ENCODE measurements at places on chromosomes 16 and 17.

GRCh38 chr17:27322026-27322425, 28.1 kb downstream of the WSB1 start:
- no peak for DNase-seq

DNA sequence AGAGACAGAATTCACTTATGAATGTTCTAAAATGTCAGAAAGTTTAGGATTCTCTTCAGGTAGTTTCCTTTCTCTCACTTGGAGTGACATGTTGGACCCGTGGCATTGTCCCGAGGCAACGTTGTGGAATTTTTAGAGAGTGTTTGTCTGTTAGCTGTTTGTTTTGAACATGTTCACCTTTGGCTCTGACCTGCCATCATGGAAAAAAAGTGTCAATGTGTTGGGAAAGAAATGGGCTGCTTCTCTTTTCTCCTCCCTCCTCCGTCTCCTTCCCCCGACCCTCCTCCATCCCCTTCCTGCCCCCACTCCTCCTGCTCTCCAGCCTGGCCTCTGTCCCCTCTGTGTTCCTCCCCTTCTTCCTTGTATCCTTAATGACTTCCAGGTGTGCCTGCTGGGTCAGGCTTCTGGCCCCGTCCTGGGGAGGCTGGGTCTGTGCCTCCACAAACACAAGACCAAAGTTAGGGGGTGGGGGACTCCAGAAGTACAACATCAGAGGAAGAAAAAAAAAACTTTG, 463.1 kb downstream of the MAF start:
- DNase-seq = no peak

DNA sequence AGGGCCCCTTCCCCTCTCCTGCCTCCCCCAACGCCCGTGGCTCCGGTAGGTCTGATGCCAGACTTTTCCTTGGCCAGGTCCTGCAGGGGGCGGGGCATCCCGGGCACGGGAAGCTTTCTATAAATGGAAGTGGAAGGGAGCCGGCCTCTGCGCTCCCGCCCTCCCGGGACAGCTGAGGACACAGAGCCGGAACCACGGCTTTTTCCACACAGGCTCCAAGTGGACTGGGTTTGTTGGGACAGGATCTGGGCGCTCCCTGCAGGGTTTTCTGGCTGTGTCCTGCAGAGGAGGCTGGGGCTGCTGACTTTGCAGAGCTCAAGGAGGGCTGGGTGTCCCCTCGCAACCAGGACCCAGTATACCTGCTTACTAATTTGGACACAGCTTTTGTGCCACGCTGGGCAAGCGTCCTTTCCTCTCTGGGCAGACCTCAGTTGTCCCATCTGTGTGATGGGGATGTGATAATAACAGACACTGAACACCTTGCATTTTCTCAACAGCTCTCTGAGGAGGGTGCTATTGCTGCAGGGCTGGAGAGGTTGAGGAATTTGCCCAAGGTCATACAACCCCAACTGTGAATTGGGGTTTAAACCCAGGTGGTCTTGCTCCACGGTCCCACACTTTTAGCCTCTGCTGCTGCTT, 1.8 kb downstream of the TNS4 start:
- DNase-seq = peak; percentile 91

DNA sequence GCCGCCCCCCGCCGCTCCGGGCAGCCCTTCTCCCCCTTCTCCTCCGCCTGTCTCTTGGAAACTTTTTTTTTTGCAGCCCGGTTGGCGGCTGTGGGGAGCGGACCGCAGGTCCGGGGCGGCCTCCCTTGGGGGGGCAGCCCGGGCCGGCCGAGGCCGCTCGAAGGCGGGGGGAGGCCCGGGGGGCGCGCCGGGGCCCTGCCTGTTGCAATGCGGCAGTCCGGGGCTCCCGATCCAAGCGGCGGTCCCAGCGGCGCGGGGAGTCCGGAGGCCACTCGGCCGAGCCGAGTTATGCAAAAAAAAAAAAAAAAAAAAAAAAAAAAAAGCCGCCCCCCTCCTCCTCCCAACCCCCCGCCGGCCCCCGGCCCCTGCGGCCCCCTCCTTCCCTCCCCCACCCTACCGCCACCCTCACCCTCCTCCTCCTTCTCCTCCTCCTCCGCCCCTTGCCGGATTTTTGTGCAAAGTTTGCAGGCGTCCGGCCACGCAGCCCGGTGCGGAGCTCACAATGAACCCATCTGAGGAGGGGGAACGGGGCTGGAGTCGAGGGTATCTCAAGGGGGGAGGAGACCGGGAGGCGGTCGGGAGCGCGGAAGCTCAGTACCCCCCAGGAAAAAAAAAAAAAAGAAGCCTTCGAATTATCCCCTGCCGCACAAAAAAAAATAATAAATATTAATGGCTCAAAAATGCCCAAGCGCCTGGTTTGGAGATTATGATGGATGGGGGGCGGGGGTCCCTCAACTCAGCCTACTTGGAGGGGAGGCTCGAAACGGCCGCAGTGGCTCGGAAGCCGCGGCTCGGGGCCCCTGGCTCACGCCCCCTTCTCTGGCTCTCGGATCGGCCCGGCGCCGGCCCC, at the start of gene ZNF423:
ZNF423 (minus strand) TSS at position 291 of the 850 bp plus-strand sequence. CDS start 338 bp downstream, outside the sequence.
- no peak for DNase-seq

- no peak for DNase-seq
Observed at GRCh38 chr17:61834610-61835009, 28.7 kb downstream of the BRIP1 start.

- peak; percentile 89 for DNase-seq
Observed at GRCh38 chr17:82217530-82218204, 5.0 kb upstream of the CCDC57 start.

DNA sequence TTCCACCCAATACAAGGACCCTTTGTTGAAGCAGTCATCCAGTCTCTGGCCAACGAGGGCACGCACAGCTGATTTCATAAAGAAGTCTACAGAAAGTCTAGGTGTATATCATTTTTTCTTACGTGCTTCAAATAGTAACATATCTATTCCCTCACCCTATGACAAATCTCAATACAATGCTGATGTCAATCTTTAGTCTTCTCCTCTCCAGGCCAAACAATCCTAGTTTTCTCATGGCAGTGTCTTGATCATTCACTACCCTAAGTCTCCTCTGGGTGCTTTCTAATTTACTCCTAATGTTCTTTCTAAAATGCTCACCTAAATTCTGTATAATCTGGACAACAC, 92.6 kb downstream of the CACNG1 start:
- no peak for DNase-seq

GRCh38 chr16:10039220-10040096, 142.8 kb downstream of the GRIN2A start:
- DNase-seq = no peak

- no peak for DNase-seq
Observed at GRCh38 chr17:67111808-67112207, 67.5 kb downstream of the CACNG1 start.

GRCh38 chr17:56596691-56597494, 3.4 kb downstream of the NOG start:
- DNase-seq = no peak

- peak; percentile 69 for DNase-seq
Observed at GRCh38 chr16:57185446-57185944, 344 bp downstream of the PSME3IP1 start.

GRCh38 chr17:36503456-36504155, 17.1 kb downstream of the ZNHIT3 start:
- no peak for DNase-seq

GRCh38 chr17:78276098-78276887, 44.9 kb downstream of the TMEM235 start:
- DNase-seq = no peak

DNA sequence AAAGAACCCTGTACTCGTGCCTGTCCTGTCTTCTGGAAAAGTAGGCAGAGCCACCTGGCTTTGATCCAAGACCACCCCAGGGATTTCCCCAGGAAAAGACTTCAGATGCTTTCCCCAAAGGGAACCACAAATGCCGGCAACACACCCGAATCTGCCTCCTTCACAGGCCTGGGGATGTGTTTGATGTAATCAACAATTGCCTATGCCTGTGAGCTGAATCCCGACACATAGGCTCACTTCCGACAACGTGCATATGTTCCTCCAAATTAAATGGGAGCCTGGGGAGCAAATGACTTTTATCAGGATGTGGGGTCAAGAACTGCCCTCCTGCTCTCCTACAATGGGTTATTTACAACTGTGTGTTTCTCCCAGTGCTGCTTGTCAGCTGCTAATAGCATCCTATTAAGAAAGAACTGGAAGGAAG, 535.2 kb upstream of the CDH11 start:
- DNase-seq = no peak

DNA sequence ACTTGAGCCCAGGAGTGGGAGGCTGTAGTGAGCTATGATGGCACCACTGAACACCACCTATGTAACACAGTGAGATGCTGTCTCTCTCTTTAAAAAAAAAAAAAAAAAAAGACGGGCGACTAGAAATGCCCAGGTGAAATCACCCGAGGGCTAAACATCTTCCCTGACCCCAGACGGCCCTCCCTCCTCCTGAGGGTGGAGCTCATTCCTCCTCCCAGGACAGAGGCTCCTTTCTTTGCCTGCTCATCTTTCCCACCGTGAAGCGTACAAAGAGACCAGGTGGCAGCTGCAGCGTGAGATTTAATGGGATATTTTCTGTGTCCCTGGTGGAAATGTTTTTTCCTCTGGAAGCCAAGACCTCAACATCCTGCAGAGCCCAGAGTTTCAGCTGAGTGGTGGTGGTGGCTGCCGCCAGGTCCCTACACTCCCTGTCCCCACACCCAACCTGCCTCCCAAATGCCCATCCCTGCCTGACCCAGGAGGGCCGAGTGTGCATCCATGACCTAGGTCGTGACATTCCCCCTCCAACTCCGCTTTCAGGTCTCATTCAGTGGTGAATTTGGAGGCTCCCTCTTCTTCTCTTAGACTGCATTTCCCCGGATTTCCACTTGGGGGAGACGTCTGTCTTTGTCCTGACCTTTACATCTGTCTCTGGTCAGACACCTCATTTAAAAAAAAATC, 14.4 kb upstream of the GPRC5B start:
- no peak for DNase-seq

DNA sequence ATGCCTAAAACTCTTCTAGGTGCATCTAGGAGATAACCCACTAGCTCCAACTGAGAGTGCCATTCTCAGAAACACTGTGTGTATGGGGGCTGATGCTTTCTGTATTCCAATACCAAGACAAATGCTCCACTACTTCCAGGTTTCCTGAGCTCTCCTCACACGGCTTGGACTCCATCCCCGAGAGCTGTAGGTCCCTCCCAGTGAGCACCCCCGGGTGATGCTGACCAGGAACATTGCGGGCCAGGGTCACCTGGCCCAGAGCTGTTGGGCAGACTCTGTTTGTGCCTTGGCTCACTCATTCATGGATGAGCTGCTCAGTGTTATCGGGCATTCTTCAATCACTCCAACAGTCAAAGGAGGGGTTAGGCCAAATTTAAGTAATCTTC, 7.0 kb downstream of the CUEDC1 start:
- DNase-seq = peak; percentile 37

- peak; percentile 84 for DNase-seq
Observed at GRCh38 chr17:30291543-30292285, at the start of gene BLMH. BLMH (minus strand) TSS chr17:30291944; CDS start chr17:30291819, 125 bp downstream.

DNA sequence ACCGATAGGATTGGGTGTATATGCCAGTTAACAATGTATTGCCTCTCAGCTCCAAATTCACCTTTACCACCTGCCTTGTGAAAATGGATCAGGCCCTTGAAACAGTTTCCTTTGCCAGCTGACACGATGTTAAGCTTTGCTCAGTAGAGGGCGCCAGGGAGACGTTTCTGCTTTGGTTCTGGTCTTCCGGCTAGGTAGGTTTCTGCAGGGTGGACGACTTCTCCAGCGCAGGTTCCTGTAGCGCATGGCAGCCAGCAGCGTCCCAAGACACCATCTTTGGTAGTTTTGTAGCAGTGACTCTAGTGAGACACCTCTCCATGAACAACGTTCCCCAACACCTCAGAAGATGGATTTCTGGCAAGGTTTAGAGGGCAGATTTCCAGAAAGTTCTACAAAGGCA, 24.0 kb downstream of the SYCE1L start:
- no peak for DNase-seq

- DNase-seq = no peak
Observed at GRCh38 chr16:3785413-3785812, 68.1 kb upstream of the TRAP1 start.

DNA sequence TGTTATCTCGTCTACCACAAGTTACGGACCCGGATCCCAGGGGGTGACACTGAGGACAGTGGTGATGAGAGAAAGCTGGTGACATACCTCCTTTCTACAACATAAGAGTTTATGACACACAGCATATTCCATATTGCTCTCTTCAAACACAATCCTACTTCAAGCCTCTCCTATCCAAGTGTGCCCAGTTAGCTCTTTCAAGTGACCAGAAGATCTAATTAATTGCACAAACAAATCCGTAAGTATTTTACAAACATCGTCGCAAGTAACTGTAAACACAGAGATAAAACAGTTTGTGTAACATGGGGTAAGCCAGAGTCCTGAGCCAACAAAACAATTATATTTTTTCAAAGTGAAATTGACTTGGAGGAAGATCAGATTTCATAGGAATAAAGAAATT, 235.0 kb downstream of the CHD9NB start:
- DNase-seq = no peak

DNA sequence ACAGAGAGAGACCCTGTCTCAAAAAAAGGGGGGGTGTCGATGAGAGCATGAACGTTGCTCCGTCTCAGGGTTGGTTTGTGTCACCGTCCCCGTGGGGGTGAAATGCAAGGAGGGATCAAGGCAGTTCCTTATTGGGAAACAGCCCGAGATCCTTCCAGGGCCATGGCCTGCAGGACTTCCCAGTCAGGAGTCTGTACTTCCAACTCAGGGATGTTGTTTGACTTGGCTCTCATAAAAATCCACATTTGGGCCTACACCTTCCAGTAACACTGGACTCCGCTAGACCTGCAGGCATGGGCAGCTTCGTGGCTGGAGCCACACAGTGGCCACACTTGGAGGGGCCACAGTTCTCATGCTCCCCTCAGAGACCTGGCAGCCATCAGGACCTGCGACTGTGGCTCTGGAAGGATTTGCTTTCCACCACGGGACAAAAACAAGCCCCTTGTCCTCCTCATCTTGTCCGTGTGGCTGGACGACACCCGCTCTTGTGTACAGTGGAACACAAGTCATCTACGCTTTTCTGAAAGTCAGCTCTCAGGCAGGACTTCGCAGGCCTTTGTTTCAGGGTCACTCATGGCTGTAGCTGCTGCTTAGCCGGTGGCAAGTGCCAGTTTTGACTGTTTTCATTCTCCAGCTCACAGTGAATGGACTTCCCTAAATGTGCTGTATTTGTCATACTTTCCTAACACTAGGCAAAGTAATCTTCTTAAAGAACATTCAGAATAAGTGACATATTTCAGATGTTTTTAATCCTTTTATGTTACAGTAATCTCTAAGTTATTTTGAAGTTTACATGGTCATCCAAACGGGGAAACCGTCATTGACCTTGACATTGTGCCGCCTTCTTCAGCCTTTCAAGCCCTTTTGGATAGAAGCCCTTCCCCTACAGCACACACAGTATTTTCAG, 24.2 kb upstream of the IL17C start:
- no peak for DNase-seq

DNA sequence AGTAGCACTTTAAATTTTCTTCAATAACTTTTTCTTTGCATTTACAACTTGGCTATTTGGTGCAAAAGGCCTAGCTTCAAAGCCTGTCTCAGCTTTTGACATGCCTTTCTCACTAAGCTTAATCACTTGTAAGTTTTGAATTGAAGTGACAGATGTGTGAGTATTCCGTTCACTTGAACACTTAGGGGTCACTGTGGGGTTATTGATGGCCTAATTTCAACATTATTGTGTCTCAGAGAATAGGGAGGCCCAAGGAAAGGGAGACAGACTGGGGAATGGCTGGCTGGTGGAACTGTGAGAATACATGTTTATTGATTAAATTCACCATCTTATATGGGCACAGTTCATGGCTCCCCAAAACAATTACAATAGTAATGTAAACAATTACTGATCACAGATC, 84.1 kb downstream of the TAOK1 start:
- DNase-seq = no peak

- peak; percentile 83 for DNase-seq
Observed at GRCh38 chr16:85637808-85638647, 24.9 kb downstream of the GSE1 start.
